ENCODE measurements at places on chromosomes 16 and 17.

GRCh38 chr17:78706271-78706915 is 75.7 kb downstream of the CYTH1 start:
- DNase-seq = no peak

DNA sequence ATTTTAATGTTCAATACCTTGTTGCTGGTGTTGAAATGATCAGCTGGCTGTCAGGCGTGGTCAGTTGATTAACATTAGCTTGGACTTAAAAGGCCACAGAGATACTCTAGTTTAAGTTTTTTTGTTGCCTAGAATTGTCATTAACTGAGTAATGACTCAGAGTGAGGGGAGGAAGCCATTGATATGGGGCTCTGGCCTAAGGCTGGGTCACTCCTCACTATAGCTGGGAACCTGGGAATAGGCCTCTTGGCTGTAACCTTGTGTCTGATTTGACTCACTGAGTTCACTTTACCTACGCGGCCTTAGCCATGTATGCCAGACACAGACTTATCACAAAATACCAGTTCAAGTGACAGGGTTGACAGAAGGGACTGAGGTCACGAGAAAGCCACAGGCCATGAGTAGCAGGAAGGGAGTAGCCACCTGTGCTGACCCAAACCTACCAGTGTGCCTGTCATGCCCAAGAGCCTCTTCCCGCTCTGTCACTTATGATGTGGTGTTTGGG is 37.9 kb upstream of the ADCY7 start:
- no peak for DNase-seq

GRCh38 chr16:49618955-49619354 is 237.0 kb downstream of the ZNF423 start:
- DNase-seq = no peak

GRCh38 chr17:5481451-5481850 is 4.5 kb downstream of the DERL2 start:
- DNase-seq = no peak

GRCh38 chr17:81607431-81607830 is 29.5 kb downstream of the NPLOC4 start:
- no peak for DNase-seq

DNA sequence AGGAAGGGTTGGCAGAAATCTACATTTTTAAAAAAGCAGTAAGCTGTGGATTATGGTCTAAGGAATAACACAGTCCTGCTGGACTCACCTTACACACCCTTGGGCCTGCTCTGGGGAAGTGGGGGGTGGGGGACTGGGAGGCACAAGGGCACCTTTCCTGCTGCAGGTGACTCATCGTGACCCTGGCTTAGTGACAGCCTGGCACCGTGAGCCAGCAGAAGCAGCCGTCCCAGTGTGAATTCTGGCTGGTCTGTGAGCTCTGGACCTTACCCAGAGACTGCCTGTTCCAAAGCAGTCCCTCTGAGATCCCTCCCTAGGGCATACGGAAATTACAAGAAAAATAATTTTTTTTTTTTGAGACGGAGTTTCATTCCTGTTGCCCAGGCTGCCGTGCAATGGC is 4.2 kb upstream of the CRK start:
- no peak for DNase-seq

DNA sequence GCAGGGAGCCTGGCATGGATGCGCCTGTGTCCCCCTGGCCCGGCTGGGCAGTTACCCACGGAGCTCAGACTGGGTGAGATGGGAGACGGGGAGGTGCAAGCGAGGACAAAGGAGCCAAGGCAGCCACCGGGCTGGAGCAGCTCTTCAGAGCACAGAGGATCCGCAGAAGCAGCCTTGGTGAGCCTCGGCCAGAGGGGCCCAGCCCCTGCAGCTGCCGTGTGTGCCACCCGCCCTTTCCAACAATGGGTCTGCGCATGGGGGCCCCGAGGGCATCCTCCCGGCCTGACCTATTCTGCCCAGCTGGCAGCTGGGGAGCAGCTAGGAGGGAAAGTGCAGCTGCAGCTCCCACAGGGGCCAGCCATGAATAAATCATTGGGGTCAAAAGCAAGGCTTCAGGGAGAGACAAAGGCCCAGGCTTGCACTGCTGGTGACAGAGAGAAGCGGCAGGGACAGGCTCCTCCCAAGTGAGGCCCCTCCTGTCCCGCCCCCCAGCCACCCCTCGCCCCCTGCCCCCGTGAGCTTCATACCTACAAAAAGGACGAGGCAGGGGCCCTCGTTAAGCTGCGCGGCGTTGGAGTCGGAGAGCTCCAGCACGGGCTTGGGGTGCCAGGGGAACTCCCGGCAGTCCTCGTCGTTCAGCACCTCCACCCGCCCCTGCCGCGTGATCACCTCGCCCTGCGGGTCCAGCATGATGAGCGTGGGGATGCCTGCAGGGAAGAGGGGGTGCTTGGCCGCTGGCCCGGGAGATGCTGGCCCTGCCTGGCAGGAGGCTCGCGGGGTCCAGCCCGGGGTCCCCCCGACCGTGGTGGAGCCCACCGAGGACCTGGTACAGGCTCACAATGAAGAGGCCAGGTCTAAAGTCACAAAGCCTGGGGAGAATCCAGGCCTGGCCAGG is 22.6 kb downstream of the MRM3 start:
- DNase-seq = no peak

DNA sequence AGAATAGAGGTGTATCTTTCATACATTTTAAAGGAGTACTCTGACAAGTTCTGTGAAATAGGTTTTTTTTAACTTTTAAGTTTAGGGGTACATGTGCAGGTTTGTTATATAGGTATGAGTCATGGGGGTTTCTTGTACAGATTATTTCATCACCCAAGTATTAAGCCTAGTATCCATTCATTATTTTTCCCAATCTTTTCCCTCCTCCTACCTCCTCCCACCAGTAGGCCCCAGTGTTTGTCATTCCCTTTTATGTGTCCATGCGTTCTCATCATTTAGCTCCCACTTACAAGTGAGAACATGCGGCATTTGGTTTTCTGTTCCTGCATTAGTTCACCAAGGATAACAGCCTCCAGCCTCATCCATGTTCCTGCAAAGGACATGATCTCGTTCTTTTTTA is 175.5 kb downstream of the CYB561 start:
- DNase-seq = no peak

GRCh38 chr16:69727916-69728270 is 1.5 kb upstream of the NQO1 start:
- DNase-seq = no peak

- no peak for DNase-seq
Measured at GRCh38 chr16:84198401-84198800, 7.4 kb downstream of the ADAD2 start.

DNA sequence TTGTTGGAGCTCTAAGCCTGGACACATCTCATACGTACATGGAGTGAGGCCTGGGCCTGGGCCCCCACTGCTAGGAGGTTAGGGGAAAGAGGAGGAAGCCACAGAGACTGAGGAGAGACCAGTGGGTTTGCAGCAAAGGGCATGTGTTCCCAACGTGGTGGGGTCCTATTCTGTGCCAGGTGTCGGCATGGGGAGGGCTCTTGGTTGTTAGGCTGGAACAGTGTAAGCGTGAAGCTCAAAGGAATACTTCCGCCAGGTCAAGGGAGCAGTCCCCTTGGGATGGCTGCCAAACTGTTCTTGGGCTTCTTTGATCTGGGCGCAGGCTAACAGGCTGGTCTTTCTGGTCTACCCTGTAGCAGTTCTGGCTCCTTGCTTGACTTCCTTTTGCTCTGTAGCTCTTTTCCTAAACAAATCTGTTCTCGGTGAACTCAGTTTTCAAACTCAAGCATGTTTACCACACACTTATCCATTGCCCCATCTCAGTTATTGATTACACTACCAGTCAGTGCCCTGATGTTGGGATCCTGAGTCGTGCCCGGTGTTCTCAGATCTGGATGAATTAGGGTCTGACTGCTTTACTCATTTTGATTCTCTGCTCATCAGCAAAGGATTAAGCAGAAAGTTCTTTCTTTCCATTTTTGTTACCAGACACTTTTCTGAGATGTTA is 36.4 kb downstream of the GPT2 start:
- DNase-seq = no peak

- DNase-seq = no peak
Measured at GRCh38 chr17:16873174-16874035, 98.5 kb downstream of the TNFRSF13B start.

GRCh38 chr17:55155856-55156560 is 108.8 kb upstream of the HLF start:
- DNase-seq = no peak

DNA sequence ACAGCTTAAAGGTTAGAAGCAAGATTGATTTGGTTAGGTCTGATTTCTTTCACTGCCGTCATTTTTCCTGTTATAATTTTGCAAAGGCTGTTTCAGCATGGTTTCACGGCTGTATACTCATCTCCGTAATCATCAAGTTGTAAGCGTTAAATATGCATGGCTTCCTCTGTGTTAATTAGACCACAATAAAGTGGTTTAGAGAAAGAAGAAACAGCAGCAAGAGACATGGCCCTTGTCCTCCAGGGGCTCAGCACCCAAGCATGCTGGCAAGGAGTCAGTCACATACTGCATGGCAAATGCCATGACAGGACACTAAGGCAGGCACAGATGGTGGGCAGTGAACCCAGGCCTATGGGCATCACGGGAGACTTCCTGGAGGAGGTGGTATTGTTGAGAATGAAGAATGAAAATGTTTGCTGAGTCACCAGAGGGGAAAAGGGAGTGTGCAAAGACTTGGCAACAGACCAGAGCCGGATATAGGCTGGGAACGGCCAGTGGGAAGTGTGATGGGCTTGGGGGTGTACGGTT is 61.4 kb upstream of the PLCG2 start:
- DNase-seq = no peak

DNA sequence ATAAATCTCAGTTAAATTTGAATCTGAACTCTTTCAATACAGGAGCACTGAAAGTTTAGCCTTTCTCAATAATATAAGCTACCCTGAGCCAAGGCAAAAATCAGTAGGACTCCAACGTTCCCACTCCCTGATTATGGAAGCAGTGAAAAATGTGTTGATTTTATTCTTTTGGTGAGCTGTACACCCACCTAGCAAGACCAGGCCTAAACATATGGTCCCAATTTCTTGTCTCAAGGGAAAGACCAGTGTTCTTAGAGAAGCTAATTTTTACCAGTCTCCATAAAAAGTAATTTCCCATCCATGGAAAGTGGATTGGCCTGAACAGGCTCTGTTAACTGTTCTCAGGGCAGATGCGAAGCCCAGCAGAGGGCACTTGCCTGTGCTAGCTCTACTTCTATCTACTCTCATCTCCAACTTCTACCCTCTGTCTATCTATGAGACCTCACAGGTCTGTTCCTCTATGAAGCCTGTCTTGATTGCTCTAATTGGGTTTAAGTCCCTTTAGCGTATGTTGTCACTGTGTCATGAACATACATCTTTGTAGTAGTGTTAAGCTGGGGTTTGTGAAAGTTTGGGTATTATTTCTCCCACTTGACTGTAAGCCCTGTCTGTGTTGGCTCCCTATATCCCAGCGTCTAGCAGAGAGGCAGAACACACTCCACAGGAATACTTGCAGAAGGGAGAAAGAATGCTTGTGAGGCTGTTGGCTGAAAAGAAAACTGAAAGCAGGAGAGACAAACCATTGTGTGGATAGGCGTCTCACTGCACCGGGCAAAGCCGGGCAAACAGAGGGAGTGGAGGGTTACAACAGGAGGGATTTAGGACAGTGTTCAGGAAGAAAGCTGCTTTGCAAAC is 167.1 kb upstream of the MAF start:
- no peak for DNase-seq

DNA sequence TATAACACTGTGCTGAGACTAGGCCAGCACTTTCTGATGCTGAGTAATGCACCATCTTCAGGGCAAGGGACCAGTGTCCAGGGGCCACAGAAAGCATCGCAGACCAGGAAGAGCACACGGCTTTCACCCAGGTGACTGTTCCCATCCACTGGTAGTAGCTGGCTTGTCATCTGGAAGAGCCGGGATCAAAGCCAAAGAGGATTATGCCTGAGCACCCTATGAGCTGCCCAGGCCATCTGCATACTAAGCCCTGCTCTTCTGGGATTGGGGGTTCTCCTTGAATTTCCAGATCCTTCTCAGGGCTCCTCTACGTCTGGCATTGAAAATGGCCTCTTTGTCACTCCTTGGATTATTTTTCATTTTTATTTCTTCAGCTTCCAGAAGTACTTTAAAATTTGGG is 140.7 kb downstream of the IRX3 start:
- DNase-seq = no peak

DNA sequence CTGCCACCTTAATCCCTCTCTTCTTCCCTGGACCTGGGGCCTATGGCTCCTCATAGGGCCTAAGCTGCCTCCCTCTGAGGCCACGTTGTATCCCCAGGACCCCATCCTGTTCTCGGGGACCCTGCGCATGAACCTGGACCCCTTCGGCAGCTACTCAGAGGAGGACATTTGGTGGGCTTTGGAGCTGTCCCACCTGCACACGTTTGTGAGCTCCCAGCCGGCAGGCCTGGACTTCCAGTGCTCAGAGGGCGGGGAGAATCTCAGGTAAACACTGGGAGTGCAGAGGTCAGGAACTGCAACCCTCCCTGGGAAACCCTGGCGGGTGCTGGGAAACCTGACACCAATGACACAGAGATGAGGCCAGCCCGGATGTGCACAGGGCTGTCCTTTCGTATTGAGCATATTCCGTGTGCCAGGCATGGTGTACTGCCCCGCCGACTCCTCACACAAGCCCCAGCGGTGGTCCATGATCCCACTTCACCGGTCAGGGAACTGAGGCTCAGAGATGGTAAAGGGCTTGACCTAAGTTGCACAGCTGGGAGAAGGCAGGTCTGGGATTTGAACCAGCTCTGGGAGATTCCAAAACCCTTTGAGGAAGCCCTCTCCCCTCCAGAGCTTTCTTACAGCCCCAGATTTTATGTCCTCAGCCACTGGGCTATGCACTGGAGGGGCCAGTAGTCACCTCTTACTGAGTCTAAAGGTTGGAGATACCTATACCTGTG is 22.9 kb downstream of the ANKRD40 start:
- DNase-seq = no peak

DNA sequence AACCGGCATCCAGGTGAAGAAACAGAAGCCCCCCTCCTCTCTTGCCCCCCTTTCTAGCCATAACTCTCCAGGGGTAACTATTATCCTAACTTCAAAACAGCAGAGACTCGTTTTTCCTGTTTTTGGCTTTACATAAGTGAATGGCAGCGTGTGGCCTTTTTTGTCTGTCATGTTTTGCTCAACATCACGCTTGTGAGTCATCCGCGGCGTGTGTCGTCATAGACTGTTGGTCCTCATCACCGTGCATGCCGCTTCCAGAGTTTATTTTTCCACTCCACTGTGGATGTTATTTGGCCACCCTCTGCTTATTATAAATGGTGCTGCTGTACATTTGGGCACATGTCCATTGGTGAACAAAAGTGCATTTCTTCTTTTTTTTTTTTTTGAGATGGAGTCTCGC is 52.6 kb downstream of the ERN1 start:
- no peak for DNase-seq

DNA sequence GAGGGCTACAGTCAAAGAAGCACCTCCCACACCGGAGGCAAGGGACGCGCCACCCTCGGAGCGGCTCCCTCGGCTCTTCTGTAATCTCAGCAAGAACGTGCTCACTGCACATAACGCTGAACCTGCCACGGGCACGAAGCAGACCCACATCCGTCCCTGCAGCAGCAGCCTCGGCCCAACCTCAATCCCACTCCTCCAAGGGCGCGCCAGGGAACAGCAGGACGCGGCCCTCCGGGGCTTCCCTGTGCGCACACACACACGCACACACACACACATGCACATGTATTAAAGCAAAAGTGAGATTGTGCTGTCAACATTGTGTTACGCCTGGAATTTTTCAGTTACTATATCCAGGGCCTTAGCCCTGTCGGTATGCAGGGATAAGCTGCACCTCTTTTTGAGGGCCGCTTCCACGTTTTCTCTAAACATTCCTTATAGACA is 54.0 kb downstream of the TBC1D16 start:
- no peak for DNase-seq

Data from HS-27A (cell line).